ENCODE measurements at places on chromosomes 7 and 10. TPM values are rescaled to one million over a fixed set of nuclear protein-coding genes. Genes with fewer than 3 reads are reported as not detected.

- DNase-seq, result peak; percentile 34
- H3K36me3 ChIP-seq, result no peaks in the 10 kb centered on the region
- H3K4me1 ChIP-seq, result peaks cover 28% of the 10 kb centered on the region
- no peak overlapping the region for H3K4me3 ChIP-seq
Observed at GRCh38 chr10:79063661-79064492, 4.9 kb upstream of the ZMIZ1 start.

- no peaks in the 10 kb centered on the region for H3K36me3 ChIP-seq
- H3K4me1 ChIP-seq, result no peaks in the 10 kb centered on the region
- H3K27me3 ChIP-seq, result peaks cover 4% of the 10 kb centered on the region
- H3K27ac ChIP-seq, result no peak overlapping the region
Observed at GRCh38 chr7:128731184-128731583, 8.0 kb upstream of the CALU start.

Gene OR2A7
- 2.0 TPM for total RNA-seq

Gene CHCHD2
- total RNA-seq, result 748 TPM

Gene ITPRID1
- total RNA-seq, result not detected

Data from activated CD8-positive, alpha-beta T cell treated with anti-CD3 and anti-CD28 coated beads for 36 hours (primary cell).